ENCODE measurements at places on chromosomes 6 and 20. TPM values are rescaled to one million over a fixed set of nuclear protein-coding genes. Genes with fewer than 3 reads are reported as not detected.

MBOAT1 gene
- total RNA-seq: 7.7 TPM

PNLDC1 gene
- total RNA-seq: not detected

NR2E1 gene
- total RNA-seq: not detected

MUC21 gene
- not detected for total RNA-seq

SRPK1 gene
- 94.3 TPM for total RNA-seq

RAET1L gene
- total RNA-seq: not detected

BPIFA1 gene
- not detected for total RNA-seq

RAE1 gene
- total RNA-seq: 41.2 TPM

GRCh38 chr20:44597930-44598329 lies 15.6 kb downstream of the PKIG start:
- peaks cover 14% of the 10 kb centered on the region for H3K36me3 ChIP-seq
- H3K27me3 ChIP-seq: no peaks in the 10 kb centered on the region

DNA sequence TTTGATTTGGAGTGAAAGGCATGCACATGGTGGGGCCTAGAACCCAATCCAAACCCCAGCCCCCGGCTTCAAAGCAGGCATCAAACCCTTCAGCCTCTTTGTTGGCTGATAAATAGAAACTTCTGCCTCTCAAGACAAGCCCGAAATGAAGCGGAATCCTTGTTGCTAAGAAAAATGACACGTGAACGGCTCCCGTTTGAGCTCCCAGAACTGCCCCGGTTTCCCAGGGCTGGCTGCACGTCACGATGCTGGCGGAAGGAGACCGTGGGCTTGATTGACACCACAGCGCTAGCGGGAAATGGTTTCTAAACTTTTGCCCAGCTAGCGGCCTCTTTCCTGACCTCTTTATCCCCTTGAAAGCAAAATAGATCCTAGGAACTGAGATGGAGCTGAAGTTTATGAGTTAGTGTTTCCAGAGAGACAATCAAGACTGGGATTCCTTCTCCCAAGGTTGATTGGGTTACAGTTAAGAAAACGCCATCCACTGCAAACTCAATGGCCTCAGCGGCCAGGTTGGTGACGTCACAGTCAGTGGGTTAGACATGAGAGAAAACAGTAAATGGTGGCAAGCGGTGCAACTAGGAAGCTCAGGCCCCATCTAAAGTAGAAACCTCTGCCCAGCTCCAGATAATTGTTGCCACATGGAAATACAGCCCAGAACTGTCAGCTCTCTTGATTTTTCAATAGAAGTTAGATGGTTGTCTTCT lies 117.0 kb downstream of the ANKRD60 start:
- no peaks in the 10 kb centered on the region for H3K27me3 ChIP-seq
- H3K4me1 ChIP-seq: no peaks in the 10 kb centered on the region
- peak overlapping the region; percentile 50 for H3K27ac ChIP-seq
- no peak overlapping the region for H3K4me3 ChIP-seq
- H3K36me3 ChIP-seq: no peaks in the 10 kb centered on the region

DNA sequence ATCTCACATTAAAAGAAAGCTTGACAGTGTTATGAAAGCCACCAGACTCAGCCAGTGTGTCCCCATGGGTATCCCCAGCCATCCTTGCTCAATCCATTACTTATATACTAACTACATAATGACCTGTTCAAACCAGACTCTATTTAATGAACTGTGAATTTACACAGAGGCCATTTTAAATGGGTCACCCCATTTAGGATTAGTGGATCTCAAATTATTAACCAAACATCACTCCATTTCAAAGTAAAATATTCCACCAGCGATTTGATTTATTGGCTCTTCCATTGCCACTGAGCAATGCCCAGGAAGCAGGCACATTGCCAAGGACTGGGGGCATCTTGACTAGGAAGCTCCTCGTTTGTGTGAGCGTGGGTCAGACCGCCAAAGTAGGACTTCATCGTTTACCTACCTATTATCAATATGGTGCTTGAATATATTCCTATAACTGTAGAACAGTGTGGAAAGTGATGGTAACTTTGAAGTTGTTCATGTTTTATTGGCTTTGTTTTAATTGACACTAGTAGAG lies 15.5 kb upstream of the NPEPL1 start:
- H3K27me3 ChIP-seq: no peaks in the 10 kb centered on the region
- H3K4me1 ChIP-seq: no peaks in the 10 kb centered on the region
- H3K27ac ChIP-seq: no peak overlapping the region

DNA sequence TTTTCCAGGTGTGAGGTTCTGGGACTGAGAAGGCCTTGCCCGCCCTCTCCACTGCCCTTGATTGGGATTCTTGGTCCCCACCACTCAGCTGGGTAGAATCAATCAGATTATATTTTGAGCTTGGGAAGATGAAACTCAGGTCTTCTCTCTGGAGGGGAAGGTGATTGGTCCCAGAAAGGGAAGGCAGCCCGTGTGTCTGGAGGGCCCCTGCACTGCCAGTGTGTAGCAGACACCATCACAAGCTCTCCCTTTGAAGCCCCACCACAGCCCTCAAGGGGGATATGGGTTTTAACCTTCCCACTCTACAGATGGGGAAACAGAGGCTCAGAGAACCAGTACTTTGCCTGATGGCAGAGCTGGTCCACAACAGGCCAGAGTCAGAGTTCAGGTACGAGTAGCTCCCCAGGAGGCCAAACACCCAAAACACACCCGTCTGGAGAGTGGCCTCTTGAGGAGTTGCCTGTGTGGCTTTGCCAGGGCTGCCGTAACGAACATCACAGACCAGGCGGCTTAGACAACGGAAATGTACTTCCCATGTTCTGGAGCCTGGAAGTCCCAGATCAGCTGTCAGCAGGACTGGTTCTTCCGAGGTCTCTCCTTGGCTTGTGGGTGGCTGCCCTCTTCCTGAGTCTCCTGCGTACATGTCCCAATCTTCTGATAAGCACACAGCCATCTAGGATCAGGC lies 205.6 kb downstream of the SYNDIG1 start:
- H3K27me3 ChIP-seq: peaks cover 11% of the 10 kb centered on the region
- no peaks in the 10 kb centered on the region for H3K4me1 ChIP-seq
- DNase-seq: no peak
- no peaks in the 10 kb centered on the region for H3K36me3 ChIP-seq

DNA sequence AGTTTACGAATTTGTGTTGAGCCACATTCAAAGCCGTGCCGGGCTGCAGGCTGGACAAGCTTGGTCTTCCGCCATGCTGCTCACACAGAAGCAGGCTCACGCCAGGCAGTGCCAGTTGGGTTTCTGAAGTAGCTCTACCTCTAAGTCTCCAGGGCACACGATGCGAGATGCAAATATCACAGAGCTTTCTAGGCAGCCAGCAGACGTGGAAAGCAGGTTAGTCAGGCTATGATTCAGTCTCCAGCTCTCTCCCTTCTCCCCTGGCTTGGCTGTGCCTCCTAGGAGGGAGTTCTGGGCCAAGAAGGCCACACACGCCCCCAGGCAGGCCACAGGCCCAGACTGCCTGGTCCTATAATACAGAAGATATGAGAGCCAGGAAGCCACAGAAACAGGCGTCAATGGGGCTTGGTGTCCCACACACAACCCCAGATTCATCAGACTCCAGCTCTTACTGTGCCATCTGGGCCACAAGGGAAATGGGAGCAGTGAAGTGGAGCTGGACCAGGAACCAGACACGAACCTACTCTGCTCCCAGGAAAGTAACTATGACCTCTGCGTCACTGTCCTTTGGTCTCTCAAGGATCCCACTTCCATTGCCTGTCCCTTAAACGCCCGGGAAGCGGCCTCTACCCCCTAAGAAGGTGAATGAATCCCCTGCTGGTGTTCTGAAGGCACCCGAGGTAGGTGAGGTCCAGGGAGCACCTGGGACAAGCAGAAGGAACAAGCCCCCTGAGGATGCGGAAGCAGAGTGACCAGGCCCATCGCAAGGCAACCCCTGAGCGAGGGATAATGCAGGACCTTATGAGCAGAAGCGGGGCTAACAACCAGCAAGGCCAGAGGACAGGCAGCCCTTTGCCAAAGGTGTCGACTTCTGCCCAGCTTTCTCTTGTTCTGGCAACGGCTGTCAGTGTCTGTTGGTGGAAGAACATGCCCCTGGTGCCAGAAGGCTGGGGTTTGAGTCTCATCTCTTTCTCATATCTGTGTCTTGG lies 61.2 kb downstream of the GFOD1 start:
- peaks cover 12% of the 10 kb centered on the region for H3K4me1 ChIP-seq
- H3K27ac ChIP-seq: no peak overlapping the region
- no peak overlapping the region for H3K4me3 ChIP-seq
- H3K36me3 ChIP-seq: no peaks in the 10 kb centered on the region
- peak; percentile 50 for DNase-seq

DNA sequence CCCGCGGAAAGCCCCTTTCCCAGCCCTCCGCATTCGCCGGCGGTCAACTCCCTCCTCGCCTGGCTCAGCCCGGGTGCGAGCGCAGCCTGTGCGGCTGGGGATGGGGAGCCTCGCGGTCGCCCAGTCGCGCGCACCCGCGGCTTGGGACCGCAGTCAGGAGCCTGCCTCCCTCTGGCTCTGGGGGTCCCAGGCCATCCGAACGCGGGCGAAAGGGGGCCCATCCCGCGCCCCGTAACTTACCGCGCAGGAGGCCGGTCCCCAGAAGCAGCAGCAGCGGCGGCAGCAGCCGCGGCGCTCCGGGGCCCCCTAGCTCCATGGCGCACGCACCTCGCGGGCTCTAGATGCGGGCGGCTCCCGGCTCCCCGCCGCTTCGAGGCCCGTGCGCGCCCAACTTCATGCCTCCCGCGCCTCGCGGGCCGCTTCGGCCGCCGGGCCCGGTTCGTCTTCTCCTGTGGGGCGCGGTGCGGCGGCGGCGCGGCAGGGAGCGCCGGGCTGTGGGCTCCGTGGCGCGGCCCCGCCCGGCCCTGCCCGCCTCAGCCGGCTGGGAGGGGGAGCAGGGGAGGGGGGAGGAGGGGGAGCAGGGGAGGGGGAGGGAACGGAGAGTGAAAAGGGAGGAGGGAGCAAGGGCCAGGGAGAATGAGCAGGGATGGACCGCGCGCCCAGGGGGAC lies at the start of gene CHRNA4:
TSS of gene CHRNA4 (minus strand) at position 500 of the 669 bp plus-strand sequence. CDS start at position 316, 184 bp downstream.
- no peaks in the 10 kb centered on the region for H3K4me1 ChIP-seq
- H3K36me3 ChIP-seq: no peaks in the 10 kb centered on the region
- no peak within 1 kb of the TSS for H3K27ac ChIP-seq
- peak; percentile 72 for DNase-seq

DNA sequence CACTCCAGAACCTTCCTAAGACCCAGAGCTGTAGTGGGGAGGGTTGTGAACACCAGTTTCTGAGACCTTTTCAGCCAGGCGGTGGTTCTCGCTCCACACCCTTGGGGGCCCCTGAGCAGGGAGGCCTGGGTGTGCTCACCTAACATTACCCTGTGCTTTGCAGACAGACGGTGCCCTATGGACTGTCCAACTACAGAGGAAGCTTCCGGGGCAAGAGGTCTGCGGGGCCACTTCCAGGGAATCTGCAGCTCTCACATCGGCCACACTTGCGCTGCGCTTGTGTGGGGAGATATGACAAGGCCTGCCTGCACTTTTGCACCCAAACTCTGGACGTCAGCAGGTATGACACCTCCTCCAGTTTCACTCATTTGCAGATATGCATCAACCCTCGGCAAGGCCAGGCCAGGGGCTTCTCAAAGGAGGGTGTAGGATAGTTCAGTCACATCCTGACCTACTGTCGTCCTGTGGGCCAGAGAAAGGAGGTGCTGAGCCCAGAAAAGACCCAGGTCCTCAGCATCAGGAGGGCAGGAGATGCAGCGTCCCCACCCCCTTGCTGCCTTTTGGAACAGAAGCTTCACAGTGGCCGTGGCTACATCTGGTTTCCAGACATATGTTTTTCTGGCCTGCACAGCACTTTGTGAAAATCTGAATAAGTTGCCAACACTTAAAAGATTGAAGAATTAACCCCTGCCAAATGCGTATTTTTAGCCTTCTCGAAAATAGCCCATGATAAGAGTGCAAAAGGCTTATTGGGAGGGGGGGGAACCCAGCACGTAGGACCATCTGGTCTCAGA lies 20.6 kb downstream of the EDN3 start:
- no peak for DNase-seq
- H3K4me3 ChIP-seq: no peak overlapping the region
- H3K4me1 ChIP-seq: peaks cover 3% of the 10 kb centered on the region
- H3K27ac ChIP-seq: no peak overlapping the region

DNA sequence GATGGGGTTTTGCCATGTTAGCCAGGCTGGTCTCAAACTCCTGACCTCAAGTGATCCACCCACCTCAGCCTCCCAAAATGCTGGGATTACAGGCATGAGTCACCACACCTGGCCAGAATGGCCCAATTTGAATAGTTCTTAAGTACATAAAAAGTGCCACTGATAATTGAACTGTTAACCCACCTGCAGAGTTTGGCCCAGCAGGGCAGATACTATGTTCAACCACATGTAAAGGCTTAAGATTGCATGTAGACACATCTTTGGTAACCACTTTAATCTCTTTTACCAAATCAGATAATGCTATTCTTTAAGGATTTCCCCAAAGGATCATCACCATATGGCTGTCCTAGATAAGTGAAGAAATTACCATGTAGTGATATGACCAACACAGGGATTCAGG lies 21.3 kb upstream of the SGK1 start:
- H3K4me1 ChIP-seq: no peaks in the 10 kb centered on the region
- no peak overlapping the region for H3K27ac ChIP-seq
- H3K27me3 ChIP-seq: peaks cover 81% of the 10 kb centered on the region
- peak; percentile 73 for DNase-seq
- no peak overlapping the region for H3K4me3 ChIP-seq
- no peaks in the 10 kb centered on the region for H3K36me3 ChIP-seq

DNA sequence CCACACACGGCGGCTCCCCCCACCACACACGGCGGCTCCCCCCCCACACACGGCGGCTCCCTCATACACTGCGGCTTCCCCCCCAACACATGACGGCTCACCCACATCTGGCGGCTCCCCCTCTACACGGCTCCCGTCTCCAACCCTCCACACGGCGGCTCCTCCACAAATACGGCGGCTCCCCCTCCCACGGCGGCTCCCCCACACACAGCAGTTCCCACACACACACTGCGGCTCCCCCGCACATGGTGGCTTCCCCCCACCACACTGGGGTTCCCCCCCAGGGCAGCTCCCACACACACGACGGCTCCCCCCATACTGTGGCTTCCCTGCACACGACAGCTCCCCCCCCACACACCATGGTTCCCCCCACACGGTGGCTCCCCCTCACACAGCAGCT lies 98.0 kb downstream of the TTLL2 start:
- no peak for DNase-seq
- H3K4me1 ChIP-seq: no peaks in the 10 kb centered on the region
- no peaks in the 10 kb centered on the region for H3K27me3 ChIP-seq

DNA sequence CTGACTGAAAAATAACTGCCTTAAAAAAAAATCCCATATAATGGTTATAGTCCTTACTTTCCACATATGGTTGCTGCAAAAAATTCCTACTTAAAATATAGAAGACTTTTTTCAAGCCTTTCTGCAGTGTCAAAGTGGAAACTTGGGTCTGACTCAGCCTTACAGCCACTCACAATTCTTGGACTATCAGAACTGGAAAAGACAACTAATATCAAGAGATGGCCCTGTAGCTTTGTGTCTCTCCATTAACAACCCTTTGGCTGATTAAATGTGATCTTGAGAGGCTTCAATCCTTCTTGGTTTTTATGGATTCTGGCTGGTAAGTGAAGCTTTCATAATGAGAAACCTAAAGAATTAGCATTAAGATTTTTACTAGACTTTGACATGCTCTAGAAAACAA lies 307.8 kb downstream of the RNGTT start:
- no peaks in the 10 kb centered on the region for H3K4me1 ChIP-seq
- no peaks in the 10 kb centered on the region for H3K27me3 ChIP-seq
- no peaks in the 10 kb centered on the region for H3K36me3 ChIP-seq
- H3K27ac ChIP-seq: no peak overlapping the region
- no peak overlapping the region for H3K4me3 ChIP-seq

GRCh38 chr6:158060455-158061360 lies 79.0 kb downstream of the SYNJ2 start:
- H3K4me1 ChIP-seq: no peaks in the 10 kb centered on the region
- no peak overlapping the region for H3K27ac ChIP-seq
- H3K4me3 ChIP-seq: no peak overlapping the region
- H3K27me3 ChIP-seq: no peaks in the 10 kb centered on the region
- peaks cover 27% of the 10 kb centered on the region for H3K36me3 ChIP-seq
